ENCODE measurements at places on chromosomes 6 and 20.

DNA sequence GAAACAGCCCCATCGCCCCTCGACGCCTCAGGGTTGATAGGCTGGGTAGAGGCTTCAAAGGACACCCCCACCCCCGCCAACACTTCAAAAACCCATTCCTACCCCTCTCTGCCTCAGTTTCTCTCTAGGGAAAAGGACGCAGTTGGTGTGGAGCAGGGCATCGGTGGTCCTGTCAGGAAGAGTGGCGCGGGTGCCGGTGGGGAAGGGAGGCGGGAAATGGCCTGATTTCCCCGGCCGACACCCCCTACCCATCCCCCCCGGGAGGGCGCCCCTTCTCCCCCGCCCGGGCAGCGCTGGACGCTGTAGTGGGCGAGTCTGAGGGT, 367 bp downstream of the NRSN2 start:
- DNase-seq: no peak

DNA sequence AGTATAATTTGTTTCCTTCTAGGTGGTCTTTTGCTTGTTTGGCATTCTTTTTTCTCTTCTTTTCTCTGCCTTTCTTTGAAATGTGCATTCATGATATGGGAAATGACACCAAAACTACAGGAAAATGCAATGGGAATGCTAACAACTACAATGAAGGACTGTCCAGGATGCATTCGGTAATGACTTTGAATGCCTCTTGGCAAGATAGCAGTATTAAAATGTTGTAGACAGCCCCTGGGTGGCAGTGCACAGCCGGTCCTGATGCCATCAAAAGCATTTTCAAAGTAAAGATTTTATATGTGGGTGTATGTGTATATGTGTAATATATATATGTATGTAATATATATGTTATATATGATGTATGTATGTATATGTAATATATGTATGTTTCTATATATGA, 218.8 kb upstream of the MMS22L start:
- DNase-seq: no peak

GRCh38 chr6:136613477-136613876, 63.3 kb upstream of the MAP7 start:
- DNase-seq: no peak

DNA sequence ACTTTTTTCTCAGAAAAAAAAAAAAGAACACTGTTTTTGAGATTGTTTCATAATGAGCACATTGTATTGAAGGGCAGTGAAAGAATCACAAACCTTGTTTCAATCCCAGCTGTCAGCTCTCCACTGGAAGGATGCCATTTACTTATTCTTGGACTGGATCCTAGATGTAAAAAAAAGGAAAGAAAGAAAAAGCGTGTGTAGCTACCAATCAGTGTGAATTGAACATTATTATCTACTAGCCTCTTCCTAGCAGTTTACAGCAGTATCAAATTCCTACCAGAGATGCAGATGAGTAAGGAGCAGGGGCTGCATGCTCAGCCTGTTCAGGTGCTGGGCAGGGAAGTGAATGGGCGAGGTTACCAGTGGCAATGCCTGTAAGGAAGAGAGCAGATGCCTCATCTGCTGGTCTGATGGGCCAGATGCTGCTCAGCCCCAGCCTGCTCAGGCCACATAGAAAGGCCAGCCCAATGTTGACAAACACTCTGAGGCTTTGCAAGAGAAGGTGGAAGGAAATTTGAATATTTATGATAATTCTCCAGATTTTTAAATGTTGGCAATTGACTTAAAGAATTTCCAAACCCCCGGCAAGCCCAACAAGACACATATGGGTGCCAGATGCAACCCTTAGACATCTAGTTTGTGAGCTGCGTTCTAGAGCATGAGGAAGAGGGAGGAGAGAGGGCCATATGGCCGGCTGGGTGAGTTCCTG, 189.5 kb downstream of the IBTK start:
- no peak for DNase-seq

- no peak for DNase-seq
Observed at GRCh38 chr20:58137651-58138265, 90.7 kb downstream of the ANKRD60 start.

- no peak for DNase-seq
Observed at GRCh38 chr6:157847846-157848245, 24.8 kb downstream of the SNX9 start.

- DNase-seq: no peak
Observed at GRCh38 chr6:4781426-4781825, 5.2 kb downstream of the CDYL start.

DNA sequence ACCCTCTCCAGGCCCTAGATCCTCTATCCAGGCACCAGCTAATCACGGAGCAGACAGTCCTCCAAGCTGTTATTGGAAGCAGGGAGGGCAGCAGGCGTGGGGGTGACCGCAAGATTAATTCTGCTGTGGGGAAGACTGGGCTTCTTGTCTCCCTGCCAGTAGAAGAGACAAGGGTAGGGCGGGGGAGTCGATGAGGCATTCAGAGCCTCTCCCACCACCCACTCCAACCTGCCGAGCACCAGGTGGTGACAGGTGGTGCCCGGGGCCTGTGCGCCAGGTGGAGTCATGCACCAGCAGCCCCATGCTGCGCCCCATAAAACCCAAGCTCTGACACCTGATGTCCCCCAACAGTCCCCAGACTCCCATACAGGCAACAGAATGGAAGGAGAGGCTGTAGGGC, 89.6 kb downstream of the CDH22 start:
- no peak for DNase-seq

DNA sequence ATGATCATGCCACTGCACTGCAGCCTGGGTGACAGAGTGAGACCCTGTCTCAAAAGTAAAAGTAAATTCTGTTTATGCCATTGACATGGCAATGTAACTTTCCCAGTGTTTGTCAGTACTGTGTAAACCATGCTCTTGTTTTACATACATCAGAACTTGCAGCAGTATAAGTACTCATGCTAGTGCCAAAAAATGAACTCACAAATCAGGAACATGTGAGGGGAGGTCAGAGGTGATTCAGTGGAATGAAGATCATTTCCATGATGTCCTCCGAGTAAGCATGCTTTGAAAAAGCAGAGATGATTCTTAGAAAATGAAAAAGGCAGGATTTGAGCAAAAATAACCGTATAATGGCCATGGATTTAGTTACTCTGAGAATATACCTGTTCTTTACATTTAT, 81.9 kb downstream of the ANKS1A start:
- DNase-seq: no peak

GRCh38 chr6:124445581-124445980, 516.7 kb upstream of the RNF217 start:
- no peak for DNase-seq

DNA sequence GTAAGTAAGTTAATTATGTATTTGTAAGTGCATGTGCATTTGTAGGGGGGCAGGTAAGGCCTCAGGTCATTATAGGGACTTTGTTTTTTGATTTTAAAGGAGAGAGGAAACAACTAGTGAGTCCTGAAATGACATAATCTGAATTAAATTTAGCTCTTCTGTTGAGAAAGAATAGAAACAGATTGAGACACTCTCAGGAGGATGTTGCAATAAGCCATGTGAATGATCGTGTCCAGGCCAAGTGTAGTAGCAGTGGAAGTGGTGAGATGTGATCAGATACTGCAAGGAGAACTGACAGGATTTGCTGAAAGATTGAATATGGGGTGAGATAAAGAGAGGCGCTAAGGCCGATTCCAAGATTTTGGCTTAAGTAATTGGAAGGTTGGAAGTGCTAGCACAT, 2.6 kb upstream of the CENPW start:
- no peak for DNase-seq

DNA sequence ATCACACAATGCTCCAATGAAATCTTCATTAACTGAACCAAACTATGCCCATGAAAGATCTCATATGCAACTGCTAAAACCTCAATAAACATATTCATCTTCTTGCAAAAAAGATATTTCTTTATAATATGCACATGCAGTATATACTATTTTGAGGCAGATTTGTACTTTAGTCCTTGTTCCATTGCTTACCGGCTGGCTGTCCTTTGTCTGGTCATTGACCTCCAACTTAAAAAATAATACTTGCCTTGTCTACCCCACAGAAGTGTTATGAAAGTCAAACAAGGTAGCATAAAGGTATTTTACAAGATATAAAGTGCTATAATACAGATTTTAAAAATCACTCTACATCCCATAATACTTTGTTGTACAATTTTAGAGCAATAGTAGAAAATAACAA, 88.3 kb downstream of the ATG5 start:
- no peak for DNase-seq

DNA sequence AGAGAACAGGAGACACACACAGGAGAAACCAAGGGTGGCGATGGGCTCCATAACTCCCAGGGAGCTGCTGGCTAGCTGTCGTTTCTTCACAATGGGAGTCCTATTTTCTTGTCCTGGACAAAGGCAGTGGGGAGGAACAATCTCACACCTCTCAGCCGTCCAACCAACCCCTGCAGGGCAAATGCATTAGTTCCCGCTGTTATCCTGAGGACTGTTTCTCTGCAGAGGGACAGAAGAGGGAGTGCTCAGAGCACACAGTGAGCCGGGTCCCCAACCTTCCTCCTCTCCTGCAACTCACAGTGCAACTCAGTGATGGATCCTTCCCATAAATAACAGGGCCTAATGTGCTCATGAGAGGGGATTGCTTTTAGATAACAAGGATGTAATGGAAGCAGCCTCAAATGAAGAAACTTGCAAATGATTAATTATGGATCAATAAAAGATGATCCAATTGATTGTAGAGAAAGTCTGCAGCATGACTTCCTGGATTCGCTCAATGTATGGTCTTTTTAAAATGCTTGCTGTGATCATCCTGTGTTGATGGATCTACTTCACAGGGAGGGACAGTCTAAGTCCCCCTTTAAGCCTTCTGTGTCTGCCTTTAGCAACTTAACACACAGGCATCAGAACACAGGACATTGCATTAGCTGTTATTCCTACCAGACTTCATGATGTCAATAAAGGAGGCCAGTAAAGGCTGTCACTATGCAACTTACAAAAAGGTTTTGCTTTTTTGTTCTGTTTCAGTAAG, 453.4 kb upstream of the AGPAT4 start:
- no peak for DNase-seq

DNA sequence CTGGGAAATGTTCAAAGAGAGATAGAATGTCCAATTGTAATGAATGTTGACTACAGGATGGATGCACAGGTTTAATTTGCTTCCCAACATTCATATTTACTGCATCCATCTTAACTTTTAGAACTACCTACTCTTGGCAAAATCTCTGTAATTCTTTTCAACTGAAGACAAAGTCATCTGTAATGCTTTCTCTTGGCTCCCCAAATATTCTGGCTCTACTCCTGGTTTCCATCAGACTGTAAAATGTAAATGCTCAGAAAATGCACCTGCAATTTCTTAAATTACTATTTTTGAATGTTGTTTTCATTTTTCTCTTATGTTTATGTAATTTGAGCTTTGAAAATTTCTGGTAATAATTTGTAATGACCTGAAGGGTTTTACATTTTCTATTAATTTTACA, 480.8 kb upstream of the IMPG1 start:
- no peak for DNase-seq

DNA sequence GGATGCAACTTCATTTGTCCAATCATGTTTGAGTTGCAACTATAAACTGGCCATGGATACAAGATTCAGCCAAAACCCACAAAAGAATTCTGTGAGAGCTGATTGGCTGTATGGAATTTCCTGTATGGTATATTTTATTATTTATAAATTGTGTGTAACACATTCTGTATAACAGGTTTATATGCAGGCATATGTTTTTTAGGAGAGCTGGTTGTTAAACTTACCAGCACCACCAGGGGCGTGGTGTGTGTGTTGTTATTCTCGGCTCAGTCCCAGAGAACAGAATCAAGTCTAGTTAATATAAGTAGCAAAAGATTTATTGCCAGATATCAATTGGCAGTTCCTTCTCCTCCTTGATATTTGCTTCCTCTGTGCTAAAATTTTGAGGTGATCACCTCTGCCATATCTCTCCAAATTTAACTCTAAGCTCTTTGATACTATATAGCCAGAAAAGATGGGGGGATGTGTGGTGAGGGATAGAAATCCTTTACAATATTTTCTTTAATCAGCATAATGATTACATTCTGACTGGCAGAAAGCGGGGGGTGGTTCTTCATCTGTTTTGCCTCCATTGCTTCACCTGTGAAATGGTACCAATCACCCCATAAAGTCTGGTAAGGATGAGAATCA, 22.9 kb downstream of the CNBD2 start:
- DNase-seq: no peak

DNA sequence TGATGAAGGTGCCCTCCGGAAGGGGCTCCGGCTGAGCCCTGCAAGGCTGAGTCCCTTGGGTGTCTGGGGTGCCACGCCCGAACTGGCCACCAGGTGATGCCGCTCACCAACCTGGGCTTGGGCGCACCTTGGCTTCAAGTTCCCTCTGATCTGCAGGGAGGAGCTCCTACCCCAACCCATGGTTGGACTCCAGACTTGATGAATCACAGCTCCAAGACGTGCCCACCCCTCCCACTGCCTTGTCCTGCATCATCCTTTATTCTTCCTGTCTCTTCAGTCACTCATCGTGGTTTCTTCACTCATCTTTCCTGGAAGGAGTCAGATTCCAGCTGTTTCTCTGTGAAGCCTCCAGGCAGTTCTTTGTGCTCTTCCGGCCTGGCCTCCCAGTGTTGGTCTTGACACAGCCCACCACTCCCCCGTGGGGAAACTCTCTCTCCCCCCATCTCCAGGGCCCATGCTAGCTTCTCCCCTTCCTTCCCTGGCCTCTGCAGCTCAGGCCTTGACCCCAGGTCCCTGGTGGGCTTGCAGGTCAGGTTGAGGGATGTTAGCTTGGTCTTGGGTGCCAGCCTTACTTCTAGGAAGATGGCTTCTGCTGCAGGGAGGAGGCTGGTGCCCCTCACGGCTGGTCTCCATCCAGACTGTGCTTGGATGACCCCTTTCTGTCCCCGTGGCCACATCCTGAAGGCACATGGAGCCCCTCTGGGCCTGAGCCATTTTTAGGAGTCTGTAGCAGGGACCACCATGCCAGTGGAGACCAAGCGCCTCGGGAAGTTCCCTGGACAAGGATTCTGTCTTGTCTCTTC, 2.6 kb upstream of the ZBP1 start:
- peak; percentile 77 for DNase-seq

DNA sequence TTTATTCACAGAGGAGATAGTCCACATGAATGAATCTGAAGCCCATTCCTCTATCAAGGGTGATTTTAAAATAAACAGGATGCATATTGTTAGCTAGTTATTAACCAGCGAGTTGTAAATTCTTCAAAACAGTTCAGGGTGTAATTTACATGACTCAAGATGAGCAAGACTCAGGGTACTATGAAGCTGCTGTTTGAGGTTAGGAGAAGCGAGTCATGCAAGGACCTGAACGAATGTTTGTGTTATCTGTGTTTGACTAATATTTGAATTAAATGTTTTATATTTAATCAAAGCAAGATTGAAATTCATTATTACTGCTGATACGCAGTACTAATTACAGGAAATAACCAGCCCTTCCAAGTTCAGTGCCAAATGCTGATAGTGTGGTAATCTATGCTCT, 191.1 kb downstream of the SAMD5 start:
- no peak for DNase-seq

GRCh38 chr6:158808941-158809678, 10.1 kb downstream of the EZR start:
- no peak for DNase-seq

GRCh38 chr20:8428988-8429387, 296.9 kb downstream of the PLCB1 start:
- DNase-seq: no peak

- DNase-seq: no peak
Observed at GRCh38 chr6:137676888-137677287, 182.7 kb upstream of the OLIG3 start.

- no peak for DNase-seq
Observed at GRCh38 chr20:16846006-16846405, 97.8 kb downstream of the OTOR start.

Data from stimulated activated CD4-positive, alpha-beta T cell treated with anti-CD3 and anti-CD28 coated beads, Interleukin-2, amount 100 ng/mL, for 24 hours (primary cell).